ENCODE measurements at places on chromosomes 12 and 14.

- DNase-seq: no peak
Measured at GRCh38 chr12:13340149-13340548, 143.6 kb downstream of the EMP1 start.

DNA sequence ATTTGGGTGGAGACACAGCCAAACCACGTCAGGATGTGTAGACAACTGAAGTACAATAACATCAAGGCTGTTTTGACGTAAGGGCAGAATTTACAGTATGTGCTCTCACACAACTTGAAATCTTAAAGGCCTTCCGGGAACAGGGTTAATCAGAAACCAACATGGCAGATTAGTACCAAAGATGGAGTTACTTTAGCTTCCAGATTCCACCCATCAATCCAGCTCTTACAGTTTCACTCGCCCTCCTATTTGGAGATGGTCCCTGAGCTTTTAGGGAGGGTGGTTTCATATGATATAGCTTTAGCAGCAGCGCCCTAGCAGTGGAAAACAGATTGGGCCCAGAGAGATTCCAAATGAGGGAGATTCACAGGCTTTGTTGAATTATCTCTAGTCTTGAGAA lies 2.0 kb upstream of the XPOT start:
- DNase-seq: no peak

- no peak for DNase-seq
Measured at GRCh38 chr14:91245029-91245428, 525 bp upstream of the GPR68 start.

GRCh38 chr12:126772171-126772864 lies 1494.7 kb upstream of the TMEM132C start:
- no peak for DNase-seq

GRCh38 chr14:60738843-60739508 lies 4.4 kb downstream of the MNAT1 start:
- no peak for DNase-seq

DNA sequence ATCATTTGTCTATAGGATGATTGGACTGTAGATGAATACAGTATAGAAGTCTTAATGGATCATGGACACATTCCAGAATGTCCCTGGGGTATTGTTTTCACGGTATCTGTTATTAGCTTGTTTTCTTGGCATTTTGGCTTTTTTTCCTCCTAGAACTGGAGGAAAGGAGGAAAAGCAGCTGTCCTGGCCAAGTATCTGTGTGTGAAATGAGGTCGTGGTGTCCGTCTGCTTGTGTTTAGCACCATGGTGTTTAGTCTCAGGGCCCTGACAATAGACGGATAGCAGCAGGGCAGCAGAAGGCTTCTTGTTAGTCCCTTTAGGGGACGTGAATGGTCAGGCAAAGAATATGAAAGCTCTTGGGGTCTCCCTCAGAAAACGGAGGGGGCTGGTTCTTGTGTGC lies 21.2 kb downstream of the FGF6 start:
- no peak for DNase-seq

DNA sequence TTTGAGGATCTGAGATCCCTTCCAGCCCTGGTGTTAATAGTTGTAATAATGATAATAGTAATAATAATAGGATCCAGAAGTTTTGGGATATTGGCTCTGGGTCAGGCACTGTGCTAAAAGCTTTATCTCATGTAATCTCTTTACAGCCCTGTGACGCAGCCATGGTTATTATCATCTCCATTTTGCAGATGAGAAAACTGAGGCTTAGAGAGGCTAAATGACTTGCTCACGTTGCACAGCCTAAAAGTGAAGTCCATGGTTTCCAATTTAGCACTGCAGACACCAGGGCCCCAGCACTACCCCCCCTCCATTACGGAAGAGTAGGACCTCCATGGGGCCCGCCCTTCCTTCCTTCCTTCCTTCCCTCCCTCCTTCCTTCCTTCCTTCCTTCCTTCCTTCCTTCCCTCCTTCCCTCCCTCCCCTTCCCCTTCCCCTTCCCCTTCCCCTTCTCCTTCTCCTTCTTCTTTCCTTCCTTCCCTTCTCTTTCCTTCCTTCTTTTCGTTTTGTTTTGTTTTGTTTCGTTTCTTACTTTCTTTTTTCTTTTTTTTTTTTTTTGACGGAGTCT lies 14.9 kb upstream of the COX6A1 start:
- no peak for DNase-seq

DNA sequence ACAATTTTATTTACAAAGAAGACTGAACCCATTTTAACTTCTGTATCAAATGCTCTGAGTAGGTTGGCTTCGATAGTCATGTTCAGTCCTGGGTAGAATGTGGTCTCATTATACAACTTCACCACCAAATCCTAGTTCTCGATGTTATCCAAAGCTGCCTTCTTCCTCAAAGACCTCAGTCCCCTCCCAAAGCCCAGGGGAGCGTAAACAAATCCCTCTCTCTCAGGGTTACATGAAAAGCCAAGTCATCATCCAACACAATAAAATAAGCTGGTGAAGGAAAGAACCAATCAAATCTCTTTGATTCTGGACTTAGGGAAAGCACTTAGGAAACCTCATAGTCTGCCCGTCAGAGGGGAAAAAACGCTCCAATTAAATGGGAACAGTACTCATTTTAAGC lies 9.1 kb downstream of the PTCSC3 start:
- no peak for DNase-seq

GRCh38 chr12:47017041-47017713 lies 62.2 kb upstream of the PCED1B start:
- DNase-seq: no peak

DNA sequence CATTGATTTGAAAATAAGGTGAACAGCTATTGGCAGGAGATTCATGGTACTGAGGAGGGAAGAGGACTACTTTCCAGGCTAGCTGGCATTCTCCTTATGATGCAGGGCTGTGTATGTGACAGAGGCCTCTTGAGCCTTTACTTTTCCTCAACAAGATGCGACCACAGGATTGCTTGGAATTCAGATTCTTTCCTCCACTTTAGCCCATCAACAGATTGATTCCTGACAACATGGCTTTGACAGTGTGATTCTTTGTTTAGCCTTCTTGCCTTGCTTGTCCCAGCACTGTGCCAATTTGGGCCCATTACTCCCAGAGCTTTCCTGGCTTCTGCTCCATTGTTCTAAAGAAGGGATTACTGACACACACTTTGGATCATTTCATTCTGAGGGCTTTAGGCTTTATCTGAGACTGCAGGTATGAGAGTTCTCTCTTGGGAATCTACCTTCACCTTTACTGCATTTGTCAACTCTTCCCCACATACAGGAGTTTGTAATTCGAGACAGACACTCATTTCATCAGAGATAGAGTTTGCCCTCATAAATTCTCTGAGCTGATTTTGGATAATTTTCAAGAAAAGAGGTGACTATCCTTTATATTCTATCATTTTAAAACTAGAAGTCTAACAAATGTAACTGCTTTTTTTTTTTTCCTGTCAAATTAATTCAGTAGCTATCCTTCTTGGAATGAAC lies 206.4 kb upstream of the GZMB start:
- no peak for DNase-seq

DNA sequence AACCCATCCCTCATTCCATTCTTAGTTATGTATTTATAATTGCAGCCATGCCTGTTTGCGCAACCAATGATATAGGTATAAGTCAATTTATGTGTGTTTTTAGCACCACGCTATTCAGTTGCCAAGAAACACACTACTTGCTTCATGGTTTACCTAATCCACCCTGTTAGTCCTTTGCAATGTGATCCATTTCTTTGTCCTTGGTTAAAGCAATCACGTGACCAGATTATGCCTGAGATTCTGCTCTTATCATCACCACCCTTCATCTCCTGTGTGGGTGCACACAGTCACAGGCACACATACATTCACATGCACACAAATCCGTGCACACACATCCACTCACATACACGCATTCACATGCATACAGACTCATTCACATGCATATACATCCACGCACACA lies 52.3 kb upstream of the KCNA5 start:
- DNase-seq: no peak

- no peak for DNase-seq
Measured at GRCh38 chr12:106953352-106954250, 2.1 kb upstream of the TMEM263 start.

DNA sequence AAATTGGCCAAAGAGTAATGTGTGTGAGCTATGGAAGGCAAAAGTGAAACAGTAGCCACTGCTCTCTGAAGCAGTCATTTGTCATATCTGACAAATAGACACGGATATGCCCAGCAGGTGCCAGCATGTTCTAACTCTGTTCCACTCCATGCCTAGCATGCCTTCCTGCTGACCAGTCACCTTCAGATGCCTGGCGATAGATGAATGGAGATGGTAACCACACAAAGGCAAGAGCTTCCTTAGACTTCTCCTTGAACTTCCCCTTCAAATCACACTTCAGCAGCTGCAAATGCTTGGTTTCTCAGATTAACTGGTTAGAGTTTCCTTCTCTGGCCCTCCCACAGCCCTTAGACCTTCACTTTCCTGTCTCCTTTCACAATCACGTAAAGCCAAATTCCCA lies 429.9 kb downstream of the DAD1 start:
- DNase-seq: no peak

DNA sequence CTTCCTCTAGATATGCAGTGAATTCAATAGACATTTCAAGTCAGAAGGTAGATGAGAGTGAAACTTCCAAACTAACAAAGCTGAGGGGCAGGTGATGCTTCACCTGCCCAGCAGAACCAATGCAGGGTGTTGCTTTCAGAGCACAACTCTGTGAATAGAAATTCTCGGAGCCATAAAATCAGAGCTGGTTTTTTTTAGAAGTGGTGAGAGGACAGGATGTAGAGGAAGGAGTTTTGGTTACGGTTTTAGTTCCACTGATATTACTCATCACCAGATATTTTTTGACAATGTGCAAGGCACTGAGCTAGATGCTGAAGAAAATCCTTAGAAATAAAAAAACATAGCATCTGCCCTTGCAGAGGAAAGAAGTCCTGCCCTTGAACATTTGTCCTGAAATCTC lies 62.2 kb downstream of the BMP4 start:
- no peak for DNase-seq

DNA sequence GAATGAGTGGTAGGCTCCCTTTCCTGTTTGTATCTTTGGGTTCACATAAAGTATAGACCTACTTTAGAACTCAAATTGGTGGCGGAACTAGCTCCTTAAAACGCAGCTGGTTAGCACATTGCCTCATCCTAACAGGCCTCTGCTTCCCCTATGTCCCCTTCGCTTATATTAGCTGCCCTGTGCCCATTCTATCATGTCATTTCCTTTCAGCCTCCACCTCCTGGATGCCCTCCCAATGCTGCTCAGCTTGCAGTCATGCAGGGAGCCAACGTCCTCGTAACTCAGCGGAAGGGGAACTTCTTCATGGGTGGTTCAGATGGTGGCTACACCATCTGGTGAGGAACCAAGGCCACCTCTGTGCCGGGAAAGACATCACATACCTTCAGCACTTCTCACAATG lies 3.5 kb downstream of the DAZAP2 start:
- no peak for DNase-seq

- no peak for DNase-seq
Measured at GRCh38 chr12:62966990-62967506, 32.1 kb upstream of the PPM1H start.

DNA sequence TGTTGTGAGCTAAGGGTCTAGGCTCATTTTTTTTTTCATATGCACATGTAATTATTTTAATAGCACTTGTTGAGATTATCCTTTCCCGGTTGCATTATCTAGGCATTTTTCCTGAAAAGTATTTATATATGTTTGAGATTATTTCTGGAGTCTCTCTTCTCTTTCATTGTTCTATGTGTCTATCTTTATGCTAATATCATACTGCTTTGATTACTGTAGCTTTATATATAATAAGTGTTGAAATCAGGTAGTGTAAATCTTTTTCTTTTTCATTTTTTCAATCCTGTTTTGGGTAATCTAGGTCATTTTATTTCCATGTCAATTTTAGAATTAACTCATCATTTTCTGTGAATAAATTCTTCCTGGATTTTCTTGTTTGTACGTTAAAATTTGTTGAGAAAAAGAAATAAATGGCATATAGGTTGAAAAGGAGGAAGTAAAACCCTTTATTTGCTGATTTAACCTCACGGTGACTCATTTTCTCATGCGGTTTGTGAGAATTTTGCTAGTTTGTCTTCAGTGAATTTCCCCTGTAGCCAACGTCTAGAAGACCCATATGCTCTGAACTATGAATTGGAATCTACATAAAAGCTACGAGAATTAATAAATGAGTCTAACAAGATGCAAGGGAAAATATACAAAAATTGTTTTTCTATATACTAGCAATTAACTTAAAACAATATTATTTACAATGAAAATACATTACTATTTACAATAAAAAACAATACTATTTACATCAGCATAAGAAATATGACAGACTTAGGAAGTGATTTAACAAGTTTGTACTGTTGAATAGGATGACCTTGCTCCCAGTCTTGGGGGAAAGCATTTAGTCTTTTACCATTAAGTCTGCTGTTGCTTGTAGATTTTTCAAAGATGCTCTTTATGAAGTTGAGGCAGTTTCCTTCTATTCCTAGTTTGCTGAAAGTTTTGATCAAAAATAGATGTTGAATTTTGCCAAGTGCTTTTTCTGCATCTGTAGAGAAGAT lies 105.0 kb downstream of the SNAPC1 start:
- DNase-seq: no peak

DNA sequence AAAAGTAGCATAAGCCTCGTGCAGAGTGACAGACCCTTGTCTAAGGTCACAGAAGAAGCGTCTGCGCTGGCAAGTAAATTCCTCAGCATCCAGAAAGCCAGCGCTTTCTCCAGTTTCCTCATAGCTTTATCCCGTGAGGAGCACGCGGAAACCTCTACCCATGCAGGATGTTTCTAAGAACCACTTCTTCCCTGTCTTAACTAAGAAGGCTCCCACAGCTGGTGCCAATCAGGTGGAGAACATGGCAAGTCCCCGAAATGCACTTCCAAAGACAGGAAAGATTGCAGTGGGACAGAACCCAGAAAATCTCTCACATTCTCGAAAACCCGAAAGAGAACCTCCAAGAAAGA lies 968 bp upstream of the ARID4A start:
- DNase-seq: no peak

DNA sequence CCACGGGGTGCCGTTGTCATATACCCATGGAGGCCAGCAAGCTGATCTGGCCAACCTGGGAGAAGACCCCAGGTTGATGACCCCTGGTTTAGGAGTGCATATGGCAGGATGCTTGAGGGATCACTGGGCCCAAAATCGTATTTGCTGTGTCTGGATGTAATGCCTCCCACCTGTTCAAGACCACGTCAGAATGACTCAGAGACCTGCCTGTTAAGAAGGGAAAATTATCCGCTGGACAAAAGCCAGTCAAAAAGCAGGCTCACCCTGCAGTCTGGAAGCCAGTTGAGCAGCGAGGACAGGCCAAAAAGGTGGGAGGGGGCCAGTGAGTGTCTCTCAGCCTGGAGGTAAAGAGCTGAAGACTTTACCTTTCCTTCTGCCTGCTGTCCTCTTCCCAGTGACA lies 449.2 kb downstream of the DPF3 start:
- no peak for DNase-seq

- DNase-seq: no peak
Measured at GRCh38 chr12:23775208-23775607, 174.3 kb downstream of the SOX5 start.

DNA sequence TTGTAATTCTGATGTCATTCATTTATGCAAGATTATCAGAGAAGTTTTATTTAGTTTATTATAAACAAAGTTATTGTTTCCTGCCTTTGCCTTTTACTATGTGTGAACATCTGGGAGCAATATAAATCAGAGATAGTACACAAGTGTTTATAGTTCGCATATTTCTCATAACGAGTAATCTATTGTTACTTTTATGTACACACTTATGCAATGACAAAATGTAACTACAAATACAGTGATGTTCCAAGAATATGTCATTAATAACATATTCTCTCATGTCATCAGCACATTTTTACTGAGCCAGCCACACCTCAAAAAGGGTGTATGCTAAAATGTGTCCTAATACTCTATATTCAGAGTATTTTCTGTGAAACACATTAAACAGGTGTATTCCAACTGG lies 243.2 kb downstream of the ALX1 start:
- no peak for DNase-seq

Data from stimulated activated CD4-positive, alpha-beta T cell treated with anti-CD3 and anti-CD28 coated beads, TNF-alpha, amount 100 ng/mL, for 24 hours (primary cell).